ENCODE measurements at places on chromosomes 4 and X. TPM values are rescaled to one million over a fixed set of nuclear protein-coding genes. Genes with fewer than 3 reads are reported as not detected.

The CBLL2 gene
- total RNA-seq = not detected

The ANAPC4 gene
- 23.3 TPM for total RNA-seq

The ATP11C gene
- 40.0 TPM for total RNA-seq

The NEXMIF gene
- total RNA-seq = under 0.01 TPM

The GAGE12E gene
- not detected for total RNA-seq

The BMP3 gene
- total RNA-seq = under 0.01 TPM

The GPRASP1 gene
- total RNA-seq = 1.7 TPM

The ARAP2 gene
- total RNA-seq = 1.8 TPM
